Stimulated activated CD4-positive, alpha-beta T cell treated with anti-CD3 and anti-CD28 coated beads, TNF-alpha, amount 100 ng/mL, for 24 hours (primary cell): ENCODE measurements at places on chromosomes 7 and 10.

GRCh38 chr7:116842371-116842770 lies 20.0 kb upstream of the CAPZA2 start:
- DNase-seq, result no peak

DNA sequence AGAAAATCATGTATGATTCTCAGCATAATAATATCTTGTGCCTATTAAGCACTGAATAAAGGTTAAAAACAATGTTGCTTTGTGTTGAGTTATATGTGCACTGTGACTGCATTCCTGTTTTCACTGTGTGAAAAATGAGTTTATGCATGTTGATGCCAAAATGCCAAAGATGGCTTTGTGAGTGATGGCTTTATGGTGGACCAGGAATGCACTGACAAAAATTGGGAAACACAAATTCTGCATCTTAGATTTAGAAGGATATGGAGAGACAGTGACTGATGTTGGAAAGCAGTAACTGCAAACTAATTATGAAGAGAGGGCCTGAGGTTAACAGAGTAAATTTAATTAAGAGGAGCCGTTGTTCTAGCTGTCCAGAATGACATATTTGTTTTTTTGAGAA lies 440.4 kb downstream of the KIF20B start:
- no peak for DNase-seq

DNA sequence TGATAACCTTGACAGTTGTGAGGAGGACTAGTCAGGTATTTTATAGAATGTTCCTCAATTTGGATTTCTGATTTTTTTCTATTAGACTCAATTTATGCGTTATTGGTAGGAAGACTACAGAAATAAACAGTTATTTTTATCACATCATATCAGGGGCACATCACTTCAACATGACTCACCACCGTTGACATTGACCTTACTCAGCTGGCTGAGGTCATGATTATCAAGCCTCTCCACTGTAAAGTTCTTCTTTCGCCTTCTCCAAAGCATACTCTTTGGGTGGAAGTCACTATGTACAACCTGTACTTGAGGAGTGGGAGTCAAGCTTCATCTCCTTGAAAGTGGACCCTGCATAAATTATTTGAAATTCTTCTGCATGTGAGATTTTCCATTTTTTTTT lies 194.3 kb upstream of the IGFBP3 start:
- DNase-seq, result no peak

DNA sequence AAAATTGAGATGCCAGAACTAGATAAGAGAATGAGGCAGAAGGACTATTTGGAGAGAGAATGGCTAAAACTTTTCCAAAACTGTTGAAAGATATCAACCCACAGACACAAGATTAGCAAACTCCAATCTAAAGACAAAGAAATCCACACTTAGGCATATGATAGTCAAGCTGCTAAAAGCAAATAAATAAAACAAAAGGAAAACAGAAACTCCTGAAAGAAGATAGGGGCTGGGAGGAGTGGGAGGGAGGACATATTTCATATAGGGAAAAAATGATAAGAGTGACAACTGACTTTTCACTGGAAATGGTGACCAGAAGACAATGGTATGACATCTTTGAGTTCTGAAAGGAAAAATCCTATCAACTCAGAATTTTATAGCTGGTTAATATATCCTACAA lies 105.4 kb upstream of the ADO start:
- DNase-seq, result no peak

- DNase-seq, result no peak
Measured at GRCh38 chr10:48300556-48300955, 5.9 kb upstream of the MAPK8 start.

DNA sequence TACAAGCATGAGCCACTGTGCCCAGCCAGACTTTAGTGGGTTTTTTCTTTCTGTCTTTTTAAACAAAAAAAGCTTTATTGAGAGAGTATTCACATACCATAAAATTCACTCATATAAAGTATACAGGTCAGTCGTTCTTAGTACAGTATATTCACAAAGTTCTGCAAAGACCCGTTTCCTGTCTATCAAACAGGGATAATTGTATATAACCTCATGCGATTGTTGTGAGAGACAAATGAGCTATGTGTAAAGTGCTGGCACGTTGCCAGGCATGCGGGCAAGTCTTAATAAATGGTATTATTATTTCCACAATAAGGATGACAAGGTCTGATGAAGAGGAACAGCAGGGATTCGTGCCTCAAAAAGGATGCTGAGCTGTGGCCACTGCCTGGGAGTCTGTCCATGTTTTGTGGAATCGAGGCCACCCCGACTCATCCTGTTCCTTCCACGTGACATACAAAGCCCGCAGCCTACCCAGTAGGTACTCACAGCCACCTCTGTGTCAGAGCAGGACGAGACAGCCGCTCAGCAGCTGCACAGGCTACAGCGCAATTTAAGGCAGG lies 51.6 kb downstream of the SMKR1 start:
- peak; percentile 40 for DNase-seq

- no peak for DNase-seq
Measured at GRCh38 chr7:128909625-128910568, 612 bp downstream of the KCP start.

DNA sequence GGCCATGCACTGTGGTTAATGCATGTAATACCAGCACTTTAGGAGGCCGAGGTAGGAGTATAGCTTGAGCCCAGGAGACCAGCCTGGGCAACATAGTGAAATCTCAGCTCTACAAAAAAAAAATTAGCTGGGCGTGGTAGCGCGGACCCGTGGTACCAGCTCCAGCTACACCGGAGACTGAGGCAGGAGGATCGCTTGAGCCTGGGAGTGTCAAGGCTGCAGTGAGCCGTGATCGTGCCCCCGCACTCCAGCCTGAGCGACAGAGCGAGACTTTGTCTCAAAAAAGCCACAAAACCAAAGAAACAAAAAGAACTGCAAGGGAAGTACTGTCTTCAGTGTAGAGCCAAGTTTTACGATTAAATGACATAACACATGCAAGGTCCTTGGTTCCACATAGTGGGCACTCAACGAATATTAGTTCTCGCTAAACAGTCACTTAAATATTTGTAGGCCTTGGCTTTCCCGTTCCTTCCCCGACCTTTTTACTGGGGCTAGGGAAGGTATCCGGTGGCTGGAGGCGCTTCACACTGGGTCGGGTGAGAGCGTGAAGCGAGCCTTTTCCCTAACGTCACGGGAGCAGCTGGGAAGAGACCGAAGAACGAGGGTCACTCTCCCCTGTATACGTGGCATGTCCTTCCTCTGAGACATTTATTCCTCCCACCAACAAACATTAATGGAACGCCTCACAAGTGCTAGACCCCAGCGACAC lies 993 bp upstream of the SND1 start:
- DNase-seq, result no peak

GRCh38 chr10:36764823-36765222 lies 360.6 kb upstream of the ANKRD30A start:
- DNase-seq, result no peak

GRCh38 chr10:62844280-62845011 lies 28.3 kb upstream of the EGR2 start:
- peak; percentile 32 for DNase-seq

- DNase-seq, result no peak
Measured at GRCh38 chr7:22698767-22699166, 28.2 kb upstream of the IL6 start.

- DNase-seq, result no peak
Measured at GRCh38 chr10:24904824-24905223, 47.6 kb downstream of the PRTFDC1 start.
